ENCODE measurements at places on chromosomes 3 and 15.

DNA sequence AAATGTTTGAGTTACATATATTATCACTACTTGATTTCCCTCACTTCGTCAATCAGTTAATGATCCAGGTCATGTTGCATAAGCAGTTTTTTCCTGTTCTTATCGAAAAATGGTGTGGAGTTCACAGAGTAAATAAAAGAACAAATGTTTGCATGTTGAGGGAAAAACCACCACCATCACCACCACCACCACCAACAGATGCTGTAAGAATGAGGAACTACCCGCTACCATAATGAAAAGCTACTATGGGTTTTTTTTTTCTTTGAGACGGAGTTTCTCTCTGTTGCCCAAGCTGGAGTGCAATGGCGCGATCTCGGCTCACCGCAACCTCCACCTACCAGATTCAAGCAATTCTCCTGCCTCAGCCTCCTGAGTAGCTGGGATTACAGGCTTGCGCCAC is 27.6 kb downstream of the RUBCN start:
- DNase-seq = no peak

- DNase-seq = peak; percentile 39
Measured at GRCh38 chr3:172155897-172156585, 116.7 kb downstream of the FNDC3B start.

GRCh38 chr3:149245738-149246451 is 24.3 kb upstream of the CP start:
- DNase-seq = peak; percentile 24

GRCh38 chr15:100169615-100170290 is 172.0 kb downstream of the ADAMTS17 start:
- no peak for DNase-seq

- DNase-seq = no peak
Measured at GRCh38 chr3:115720983-115721382, 97.7 kb downstream of the GAP43 start.

DNA sequence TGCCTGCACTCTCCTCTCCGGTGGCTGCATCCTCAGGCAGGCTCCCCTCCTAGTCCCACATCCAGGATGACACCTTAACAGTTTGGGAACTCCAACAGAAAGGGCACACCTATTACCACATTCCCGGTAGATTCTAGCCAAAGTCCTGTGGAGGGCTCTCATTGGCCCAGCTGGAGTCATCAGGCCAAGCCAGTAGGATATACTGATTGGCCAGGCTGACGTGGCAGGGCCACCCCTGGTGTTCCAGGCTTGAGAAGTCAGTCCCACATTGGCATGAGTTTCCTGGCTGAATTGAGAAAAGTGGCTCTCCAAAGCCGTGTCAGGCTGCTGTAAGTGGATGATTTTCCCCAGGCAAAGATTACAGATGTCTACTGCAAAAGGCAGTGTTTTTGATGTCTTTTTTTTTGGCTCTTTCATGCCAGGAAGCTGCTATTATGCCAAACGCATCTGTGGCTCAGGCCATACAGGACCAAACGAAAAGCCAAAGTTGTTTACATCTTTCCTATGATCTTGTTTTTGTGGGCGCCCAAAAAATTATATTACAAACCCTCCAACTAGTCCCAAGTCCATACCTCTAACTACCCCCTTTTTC is 6.6 kb upstream of the BLM start:
- DNase-seq = no peak

GRCh38 chr3:24514119-24514518 is 19.5 kb upstream of the THRB start:
- no peak for DNase-seq

DNA sequence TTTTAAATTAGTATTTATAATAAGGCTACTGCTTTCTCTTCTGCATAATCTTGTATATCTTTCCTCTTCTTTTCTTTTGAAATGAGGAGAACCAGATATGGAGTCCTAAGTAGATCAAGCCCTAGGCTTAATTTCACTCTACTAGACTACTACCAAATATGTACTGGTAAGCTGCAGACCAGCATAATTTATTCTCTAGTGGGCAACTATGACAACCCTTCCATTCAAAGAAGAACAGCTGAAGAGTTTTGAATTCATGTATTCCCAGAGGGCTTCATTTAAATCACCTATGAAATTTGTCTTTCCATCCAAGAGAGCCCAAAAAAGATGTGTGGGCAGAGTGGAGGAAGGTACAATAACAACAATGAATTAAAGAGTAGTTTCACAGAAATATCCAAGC is 10.0 kb downstream of the RAD18 start:
- DNase-seq = no peak

GRCh38 chr3:40975711-40976121 is 223.6 kb upstream of the CTNNB1 start:
- no peak for DNase-seq

DNA sequence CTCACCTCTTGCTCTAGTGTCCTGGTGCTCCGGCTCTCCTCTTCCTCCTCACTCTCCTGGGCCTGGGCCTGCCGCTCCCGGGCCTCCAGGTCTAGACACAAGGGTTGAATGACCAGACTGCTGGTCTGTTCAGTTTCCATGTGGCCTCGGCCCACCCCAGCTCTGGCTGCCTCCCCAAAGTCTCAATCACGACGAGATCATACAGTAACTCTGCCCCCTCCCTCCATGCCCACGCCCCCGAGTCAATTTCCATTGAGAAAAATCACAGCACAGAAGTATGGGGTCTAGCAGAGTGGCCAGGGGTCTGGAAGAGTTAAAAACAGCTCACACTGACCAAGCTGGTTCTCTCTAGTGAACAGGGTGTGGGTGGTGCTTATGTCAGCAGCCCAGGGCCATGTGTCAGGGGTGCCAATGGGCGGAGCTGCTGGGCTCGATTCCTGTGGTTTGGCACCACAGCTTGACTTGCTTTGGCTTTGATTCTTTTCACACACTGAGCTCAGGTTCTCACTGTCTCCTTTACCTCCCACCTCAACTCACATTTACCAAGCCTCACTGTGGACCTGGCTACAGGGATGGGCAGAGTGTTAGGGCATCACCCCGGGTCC is 6.9 kb downstream of the C15orf62 start:
- DNase-seq = peak; percentile 19

Measured in NCI-H2029 (cell line).